Activated gamma-delta T cell (primary cell): ENCODE measurements at places on chromosomes 11 and 22.

DNA sequence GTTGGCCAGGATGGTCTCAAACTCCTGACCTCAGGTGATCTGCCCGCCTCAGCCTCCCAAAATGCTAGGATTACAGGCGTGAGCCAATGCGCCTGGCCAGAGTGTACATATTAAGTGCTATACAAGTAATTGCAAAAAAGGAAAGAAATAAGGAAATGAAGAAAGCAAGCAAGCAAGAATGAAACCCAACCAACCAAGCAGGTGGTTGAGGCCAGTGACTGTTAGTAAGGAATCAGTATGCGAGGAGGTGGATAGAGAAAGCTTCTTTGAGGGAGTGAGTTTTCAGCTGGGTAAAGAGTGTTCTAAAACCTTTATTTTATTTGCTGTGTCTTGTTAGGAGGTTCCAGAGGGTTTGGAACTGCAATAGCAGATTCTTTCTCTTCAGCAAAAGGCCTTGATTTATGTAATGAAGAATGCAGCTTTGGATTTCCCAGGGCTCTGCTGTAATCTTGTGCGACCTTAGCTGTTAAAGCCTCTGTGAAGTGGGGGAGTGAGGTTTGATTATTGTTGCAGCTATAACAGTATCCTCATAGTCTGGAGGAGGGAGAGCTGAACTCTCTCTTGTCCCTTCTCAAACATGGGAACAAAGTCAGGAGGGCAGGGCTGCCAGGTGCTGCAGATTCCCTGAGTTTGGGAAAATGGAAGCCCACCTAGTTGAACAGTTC, 5.7 kb downstream of the AMPD3 start:
- DNase-seq = no peak

DNA sequence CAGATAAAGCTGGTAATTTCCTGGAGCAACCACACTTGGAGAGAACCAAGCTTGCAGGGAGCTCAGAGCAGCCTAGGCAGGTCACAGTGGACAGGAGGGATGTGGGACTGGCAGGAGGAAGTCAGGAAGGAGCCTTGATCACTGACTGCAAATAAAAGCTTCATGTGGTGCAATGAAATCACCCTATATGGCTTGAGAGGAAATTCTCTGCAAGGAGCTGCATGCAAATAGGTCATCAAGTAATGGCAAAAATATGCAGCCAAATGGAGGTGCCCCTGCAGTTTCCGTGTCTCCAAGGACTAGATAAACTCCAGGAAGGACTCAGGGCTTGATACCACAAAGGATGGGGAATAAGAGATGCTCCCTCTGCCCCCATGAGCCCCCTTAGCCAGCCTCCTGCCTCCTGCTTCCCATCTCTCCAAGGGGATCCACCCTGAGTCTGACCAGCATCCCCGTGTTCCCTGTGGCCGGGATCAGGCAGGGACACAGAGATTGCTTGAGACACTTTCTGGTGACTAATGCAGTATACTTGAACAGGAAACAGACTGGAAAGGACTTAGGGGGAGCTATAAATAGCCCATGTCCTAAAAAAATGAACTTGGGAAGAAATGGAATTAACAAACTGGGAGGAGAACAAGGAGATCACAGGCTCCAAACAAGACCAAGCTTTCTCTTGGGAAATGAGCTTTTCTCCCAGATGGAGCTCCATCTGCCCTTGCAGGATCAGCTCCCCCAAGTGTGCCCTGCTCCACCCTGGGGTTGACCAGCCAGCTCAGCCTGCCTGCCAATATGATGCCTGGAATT, 23.9 kb upstream of the MICAL2 start:
- no peak for DNase-seq

GRCh38 chr11:117818041-117818873, 6.3 kb downstream of the FXYD2 start:
- no peak for DNase-seq

GRCh38 chr11:71568704-71569349, 3.5 kb downstream of the KRTAP5-10 start:
- DNase-seq = no peak

DNA sequence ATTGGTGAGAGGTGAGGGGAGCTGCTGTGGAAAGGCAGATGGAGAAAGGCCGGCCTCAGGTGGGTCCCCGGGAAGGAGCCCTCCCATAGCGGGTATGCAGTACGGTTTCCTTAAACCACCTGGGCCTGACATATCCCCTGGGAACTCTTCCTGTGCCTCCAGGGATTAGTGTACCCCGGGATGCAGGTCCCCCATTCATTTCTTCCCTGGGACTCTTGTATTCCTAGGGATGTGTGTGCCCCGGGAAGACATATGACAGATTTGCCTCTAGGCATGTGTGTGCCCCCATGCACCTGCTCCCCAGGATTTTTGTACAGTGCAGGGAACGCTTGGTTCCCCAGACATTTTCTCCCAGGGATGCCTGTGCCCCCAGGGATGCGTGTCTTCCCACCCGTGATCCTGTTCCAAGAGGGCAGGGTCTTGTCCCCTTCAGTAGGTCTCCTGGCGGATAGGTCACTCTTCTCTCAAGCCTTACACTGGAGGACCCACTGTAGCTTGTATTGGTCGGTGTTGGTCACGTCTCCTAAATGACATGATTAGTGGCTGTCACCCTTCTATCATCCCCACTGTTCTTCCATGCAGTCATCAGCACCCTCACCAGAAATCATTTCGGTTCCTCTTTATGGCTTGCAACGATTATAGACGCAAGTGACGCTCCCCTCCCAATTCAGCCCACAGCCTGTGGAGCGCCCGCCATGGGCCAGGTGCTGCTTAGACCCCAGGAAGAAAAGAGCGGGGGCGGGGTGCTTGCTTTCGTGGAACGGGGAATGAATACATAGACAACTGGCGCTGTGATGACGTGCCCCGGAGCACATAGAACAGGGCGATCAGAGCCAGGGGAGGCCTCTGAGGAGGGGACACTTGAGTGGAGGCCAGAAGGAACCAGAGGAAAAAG, 1.3 kb downstream of the PARVB start:
- DNase-seq = no peak
